ENCODE measurements at places on chromosomes 16 and 17.
A peak's percentile ranks its signal among the peaks of the same experiment; 100 is the strongest.

DNA sequence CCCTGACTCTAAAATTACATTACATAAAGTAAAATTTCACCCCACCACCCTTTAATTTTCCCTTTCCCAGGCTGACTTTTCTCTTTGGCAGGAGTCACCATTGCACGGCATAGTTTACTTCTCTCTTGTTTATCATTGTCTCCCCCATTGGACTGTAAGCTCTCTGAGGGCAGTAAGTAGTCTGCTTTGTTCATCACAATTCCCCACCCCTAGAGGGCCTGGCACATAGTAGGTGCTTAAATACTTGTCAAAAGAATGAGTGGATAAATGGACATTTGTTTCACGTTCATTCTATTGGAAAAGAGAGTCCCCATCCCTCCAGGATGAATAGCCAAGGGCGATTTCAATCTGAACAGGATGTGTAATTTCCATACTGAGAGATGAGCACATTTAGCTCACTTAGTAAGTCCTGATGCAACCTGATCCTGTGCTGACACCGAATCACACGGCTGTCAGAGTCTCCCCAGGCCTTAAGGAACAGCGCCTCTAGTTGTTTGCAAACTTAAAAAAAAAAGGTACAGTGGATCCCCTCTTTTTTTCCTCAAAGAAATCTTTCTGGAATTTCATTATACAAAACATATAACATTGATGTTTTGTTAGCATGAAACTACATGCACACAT, 54.0 kb downstream of the AKAP1 start:
- DNase-seq = no peak

- DNase-seq = no peak
Measured at GRCh38 chr16:70565053-70565452, 41.4 kb downstream of the SF3B3 start.

DNA sequence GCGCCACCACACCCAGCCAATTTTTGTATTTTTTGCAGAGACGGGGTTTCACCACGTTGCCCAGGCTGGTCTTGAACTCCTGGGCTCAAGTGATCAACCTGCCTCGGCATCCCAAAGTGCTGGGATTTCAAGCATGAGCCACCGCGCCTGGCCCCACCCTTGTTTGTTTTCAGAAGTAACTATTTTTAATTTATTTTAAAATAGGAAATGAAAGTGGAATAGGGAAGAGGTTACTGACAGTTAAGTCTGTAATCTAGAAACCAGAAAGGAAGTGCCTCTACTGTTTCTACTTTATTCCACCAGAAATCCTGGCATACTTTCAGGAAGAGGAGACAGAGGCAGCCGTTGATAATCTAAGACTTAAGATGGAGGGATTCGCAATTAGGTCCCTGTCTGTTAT, 225.6 kb downstream of the TANC2 start:
- DNase-seq = no peak

DNA sequence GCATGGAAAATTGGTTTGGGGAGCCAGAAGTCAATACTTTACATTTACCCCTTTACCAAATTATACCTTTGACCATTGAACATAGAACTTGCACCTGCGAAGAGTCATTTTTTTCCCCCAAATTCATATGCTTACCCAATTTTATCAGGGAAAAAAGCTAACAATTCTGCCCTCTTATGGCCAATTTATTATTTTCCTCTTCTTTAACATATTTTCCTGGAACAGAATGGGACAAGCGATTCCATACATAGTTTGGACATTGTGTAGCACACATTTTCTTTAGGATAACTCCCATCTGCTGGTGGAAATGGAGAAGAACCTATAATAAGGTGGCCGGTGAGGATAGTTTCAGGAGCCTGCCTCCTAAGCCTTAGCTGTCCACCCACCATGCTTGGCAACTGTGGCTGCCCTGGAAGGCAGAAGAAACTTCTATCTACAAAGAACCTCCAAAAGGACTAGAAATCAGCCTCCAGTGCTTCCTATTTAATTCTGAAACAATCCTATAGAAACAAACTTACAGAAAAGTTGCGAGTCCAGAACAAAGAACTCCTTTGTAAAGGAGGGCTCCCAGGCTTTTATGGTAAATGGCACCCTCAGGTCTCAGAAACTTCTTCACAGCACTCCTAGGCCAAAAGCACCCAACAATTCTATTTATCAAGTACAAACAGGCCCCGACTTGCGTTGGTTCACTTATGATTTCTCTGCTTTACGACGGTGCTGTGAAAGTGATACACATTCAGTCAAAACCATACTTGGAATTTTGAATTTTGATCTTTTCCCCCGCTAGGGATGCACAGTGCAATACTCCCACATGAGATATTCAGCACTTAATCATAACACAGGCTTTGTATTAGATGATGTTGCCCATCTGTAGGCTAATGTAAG, 64.1 kb upstream of the CACNG4 start:
- DNase-seq = no peak

GRCh38 chr17:48113201-48113676, 5.7 kb downstream of the SNX11 start:
- DNase-seq = no peak

DNA sequence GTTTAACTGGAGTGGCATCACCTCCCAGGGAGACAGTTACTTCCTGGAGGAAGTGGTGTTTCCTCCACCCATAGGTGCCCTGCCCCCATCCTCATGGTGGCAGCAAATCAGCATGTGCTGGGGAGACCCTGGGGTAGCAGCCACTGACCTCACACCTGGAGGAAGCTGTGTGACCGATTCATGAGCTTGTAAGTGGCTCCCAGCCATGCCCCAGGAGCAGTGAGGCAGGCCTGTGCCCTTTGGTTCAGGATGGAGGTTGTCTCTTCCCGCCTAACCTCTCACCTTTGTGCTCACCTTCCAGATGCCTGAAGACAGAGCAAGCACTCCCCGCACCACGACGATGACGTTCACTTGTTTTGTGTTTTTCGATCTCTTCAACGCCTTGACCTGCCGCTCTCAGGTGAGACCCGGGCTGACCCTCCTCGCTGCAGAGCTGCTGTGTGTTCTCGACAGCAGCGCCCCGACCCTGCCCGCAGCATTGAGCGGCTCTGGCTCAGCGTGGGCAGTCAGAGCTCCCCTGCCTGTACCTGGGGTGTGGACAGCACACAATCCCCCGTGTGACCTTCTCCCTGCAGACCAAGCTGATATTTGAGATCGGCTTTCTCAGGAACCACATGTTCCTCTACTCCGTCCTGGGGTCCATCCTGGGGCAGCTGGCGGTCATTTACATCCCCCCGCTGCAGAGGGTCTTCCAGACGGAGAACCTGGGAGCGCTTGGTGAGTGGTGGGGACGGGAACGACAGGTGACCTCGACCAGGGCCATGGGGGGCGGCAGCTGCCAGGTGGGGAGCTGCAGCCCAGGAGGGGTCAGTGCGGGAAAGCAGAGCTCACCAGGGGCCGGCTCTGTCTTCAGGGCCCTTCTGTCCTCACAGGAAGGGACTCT, 42.8 kb downstream of the MEAK7 start:
- no peak for DNase-seq

DNA sequence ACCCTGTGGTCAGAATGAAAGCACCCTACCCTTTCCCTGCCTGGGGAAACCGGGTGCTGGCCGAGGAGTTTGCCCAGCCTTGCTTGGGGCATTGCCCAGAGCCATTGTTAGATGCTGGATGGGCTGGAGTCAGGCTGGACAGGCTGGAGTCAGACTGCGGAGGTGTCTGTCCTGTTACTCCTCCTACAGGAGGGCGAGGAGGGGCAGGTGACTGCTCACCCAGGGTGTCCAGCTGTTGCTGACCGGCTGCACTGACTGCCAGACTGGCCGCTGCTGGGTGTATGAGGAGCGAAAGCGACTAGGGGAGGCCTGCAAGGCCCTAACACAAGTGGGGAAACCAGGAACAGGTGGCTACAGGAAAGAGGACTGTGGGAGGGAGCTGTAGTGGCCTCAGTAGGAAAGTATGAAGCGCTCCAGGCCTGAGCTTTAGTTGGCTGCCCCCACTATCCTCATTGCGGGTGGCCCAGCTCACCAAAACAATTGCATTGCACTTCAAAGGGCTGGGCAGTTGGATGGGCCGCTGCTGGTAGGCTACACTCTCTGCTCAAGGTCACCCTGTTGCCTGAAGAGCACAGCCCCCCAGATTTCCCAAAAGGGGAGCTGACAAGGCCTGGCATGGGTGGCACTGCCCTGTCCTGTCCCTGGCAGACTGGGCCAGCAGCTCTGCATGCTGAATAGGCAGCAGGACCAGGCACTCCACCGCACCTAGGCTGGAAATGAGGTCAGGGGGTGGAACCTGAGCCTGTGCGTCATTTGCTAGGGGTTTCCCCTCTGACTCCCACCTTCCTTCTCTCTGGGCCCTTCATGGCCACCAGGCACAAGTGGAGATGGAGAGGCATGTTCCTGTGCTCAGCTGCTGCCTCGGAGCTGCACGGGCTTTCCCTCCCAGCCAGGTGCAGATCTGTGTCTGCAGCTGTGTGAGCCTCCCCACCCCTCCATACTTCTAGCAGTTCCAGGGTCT, 18.4 kb downstream of the LDHD start:
- peak; percentile 79 for DNase-seq

GRCh38 chr16:66026211-66026610, 340.3 kb upstream of the CDH5 start:
- DNase-seq = peak; percentile 23

GRCh38 chr17:8051831-8052230, 13.0 kb downstream of the ALOX15B start:
- no peak for DNase-seq

DNA sequence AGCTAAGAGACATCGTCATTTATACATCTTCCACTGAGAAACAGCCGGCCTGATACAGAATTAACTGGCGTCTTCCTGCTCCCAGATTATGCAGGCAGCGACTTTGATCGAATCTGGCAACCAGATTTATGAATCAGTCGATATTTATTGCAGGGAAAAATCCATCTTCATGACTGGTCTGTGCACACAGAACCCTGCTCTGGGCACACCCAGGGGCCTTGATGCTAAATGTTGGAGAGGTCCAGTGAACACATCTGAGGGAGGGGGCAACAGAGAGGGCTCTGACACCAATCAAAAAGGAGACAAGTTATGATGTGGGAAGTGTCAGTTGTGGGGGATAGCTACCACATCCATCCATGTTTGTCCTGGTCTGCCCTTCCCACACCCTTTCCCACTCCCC, 102.9 kb downstream of the TMEM132E start:
- no peak for DNase-seq

GRCh38 chr16:85004587-85005205, 6.6 kb downstream of the ZDHHC7 start:
- DNase-seq = no peak

GRCh38 chr17:55320594-55321426, 56.0 kb downstream of the HLF start:
- DNase-seq = no peak

DNA sequence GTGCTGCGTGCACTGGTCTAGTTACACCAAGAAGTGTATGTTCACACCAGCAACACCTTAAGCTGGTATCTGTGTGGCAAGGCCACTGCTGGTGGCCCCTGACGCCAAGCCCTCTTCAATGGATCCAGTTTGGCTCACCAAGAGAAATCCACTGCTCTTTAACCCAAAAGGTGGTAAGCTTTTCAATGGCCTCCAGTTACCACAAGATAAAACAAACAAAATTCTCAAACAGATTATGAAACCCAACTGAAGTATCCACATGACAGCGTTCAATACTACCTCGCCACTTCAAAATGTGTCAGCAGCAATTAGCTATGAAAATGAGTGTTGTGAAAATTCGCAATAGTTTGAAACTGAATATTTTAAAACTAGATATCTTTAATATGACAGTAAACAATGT, 96.5 kb upstream of the AKTIP start:
- DNase-seq = no peak

- DNase-seq = no peak
Measured at GRCh38 chr17:35048685-35049379, 14.7 kb downstream of the RFFL start.

DNA sequence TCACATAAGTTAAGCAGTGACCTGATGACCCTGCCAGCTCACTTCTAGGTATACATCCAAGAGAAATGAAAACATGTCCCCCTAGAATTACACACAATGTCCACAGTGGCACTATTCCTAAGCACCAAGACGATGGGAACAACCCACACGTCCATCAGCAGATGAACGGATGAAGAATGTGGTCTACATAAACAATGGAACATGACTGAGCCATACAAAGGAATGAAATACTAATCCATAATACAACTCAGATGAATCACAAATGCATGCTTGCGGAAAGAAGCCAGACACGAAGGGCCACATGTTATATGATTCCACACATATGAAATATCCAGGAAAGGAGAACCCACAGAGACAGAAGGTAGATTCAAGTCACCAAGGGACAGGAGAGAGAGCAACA, 17.4 kb downstream of the USP22 start:
- no peak for DNase-seq

DNA sequence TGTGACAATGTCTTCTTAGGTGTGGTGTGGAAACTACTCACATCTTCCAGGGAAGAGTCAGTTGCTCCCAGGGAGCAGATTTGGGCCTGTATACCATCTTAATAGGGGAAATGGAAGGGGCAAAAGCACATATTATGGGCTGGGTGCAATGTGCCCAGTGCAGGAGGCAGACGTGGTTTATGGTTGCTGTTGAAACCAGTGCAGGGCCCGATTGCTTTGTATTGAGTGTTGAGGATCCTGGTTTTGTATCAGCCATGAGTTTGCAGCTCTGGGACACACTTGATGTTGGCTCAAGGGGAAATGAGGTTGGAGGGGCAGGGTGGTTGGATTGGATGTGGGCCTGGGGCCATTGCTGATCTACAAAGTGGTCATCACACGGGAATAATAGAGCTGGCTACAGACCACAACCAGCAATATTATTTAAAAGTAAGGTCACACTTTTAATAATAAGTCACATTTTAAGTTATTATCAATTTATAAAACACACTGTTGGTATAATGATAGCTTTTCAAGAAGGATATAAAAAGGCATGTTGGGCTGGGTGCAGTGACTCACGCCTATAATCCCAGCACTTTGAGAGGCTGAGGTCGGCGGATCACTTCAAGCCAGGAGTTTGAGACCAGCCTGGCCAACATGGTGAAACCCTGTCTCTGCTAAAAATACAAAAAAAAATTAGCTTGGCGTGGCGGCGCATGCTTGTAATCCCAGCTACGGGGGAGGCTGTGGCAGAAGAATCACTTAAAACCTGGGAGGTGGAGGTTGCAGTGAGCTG, 302.4 kb downstream of the SEC14L1 start:
- DNase-seq = no peak

DNA sequence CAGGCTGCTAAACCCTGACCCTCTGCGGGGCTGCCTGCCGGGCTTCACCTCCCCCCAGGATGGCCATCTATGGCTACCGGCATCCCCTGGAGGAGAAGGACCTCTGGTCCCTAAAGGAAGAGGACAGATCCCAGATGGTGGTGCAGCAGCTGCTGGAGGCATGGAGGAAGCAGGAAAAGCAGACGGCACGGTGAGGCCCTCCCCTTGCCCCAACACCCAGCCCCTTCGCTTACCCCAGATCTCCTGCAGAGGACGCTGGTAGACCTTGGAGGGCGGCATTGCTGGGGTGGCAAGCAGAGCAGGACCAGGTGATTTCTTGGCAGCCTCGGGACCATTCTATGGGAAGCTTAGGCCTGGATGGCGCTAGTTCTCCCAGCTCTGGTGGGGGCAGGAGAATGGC, 24.5 kb downstream of the ABCC3 start:
- DNase-seq = no peak

- DNase-seq = no peak
Measured at GRCh38 chr17:32264140-32264799, 1.4 kb upstream of the RHBDL3 start.

All from SHP77 (cell line).